Stimulated activated CD8-positive, alpha-beta memory T cell treated with anti-CD3 and anti-CD28 coated beads, Interleukin-4, amount 100 ng/mL, for 48 hours (primary cell): ENCODE measurements at places on chromosomes 11 and 22.

DNA sequence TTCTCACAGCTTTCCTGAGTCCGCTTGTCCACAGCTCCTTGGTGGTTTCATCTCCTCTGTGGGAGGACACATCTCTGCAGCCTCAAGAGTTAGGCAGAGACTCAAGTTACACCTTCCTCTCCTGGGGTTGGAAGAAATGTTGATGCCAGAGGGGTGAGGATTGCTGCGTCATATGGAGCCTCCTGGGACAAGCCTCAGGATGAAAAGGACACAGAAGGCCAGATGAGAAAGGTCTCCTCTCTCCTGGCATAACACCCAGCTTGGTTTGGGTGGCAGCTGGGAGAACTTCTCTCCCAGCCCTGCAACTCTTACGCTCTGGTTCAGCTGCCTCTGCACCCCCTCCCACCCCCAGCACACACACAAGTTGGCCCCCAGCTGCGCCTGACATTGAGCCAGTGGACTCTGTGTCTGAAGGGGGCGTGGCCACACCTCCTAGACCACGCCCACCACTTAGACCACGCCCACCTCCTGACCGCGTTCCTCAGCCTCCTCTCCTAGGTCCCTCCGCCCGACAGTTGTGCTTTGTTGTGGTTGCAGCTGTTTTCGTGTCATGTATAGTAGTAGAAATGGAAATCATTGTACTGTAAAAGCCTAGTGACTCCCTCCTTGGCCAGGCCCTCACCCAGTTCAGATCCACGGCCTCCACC, 11.7 kb downstream of the RASD2 start:
- peak; percentile 90 for DNase-seq

GRCh38 chr11:133600786-133601185, 68.5 kb upstream of the OPCML start:
- DNase-seq: no peak

- DNase-seq: no peak
Measured at GRCh38 chr11:7587712-7588111, 73.9 kb downstream of the PPFIBP2 start.

GRCh38 chr11:34344768-34345539, 12.9 kb downstream of the ABTB2 start:
- DNase-seq: no peak

DNA sequence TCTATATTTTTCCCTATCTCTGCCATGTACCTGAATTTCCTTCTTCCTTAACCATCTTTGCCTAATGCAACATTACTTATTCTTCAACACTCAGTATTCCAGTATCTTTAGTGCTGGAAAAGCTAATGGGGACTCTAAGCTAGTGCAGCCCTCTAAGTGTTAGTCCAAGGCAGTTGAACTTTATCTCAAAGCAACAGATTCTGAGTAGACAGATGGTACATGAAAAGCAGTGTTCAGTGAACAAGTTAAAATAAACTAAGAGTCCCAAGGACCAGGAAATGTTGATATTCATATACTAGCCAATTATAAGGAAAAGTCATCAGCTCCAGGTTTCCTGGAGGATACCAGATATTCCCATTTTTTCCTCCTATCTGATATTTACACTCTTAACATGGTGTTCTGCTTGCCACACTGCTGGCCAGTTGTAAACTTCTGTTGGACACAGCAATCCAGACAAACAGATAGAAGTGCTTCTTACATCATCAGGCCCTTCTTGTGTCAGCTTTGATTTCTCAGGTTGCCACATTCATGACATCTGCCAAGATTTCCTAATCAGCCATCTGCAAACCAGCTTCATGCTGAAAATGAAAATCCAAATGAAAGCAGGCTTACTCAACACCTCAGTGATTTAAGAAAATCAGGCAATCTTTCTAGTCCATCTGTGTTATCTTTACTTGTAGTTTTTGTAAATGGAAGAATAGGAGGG, 255.9 kb upstream of the POU2AF2 start:
- DNase-seq: no peak

GRCh38 chr11:8760896-8761295, 78.3 kb downstream of the RPL27A start:
- no peak for DNase-seq

DNA sequence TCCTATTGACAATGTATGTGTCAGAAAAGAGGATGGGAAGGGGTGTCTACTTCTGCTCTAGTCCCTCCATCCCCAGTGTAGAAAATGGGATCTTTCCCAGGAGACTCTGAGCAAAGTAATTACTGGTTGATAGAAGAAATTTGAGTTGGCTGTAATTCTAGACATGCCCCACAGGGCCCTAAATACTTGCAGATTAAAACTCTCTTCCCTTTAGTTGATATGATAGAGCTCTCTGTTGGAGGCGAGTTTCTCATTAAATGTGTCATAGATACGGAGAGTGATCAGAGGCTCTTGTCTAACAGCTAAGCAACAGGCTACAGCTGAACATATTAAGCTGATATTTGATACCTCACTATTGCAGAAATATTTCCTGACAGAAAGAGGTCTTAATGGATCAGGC, 32.9 kb downstream of the OR52E1 start:
- DNase-seq: no peak

- no peak for DNase-seq
Measured at GRCh38 chr22:31139066-31139465, 1.2 kb downstream of the PLA2G3 start.

DNA sequence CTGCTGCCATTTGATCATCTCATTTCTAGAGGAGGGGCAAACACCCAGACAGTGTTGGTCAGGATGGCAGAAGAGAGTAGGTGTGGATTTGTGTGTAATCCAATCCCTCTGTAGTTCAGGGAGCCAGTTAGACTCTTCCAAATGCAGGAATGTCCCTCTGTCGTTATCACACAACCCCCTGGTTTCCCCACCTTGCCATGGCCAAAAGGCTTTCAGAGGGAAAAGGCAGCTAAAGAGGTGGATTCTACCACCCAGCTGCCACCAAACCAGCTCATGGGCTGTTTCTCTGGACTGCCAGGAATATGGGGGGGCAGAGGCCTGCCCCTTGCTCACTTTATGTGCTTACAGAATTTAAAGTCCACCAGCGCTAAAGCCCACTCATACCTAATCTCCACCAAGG, 18.1 kb downstream of the TSKU start:
- DNase-seq: peak; percentile 13
